Stimulated activated naive CD4-positive, alpha-beta T cell (primary cell): ENCODE measurements at places on chromosomes 6 and 20.

- no peak for DNase-seq
Observed at GRCh38 chr20:9775176-9775575, 63.7 kb downstream of the PAK5 start.

DNA sequence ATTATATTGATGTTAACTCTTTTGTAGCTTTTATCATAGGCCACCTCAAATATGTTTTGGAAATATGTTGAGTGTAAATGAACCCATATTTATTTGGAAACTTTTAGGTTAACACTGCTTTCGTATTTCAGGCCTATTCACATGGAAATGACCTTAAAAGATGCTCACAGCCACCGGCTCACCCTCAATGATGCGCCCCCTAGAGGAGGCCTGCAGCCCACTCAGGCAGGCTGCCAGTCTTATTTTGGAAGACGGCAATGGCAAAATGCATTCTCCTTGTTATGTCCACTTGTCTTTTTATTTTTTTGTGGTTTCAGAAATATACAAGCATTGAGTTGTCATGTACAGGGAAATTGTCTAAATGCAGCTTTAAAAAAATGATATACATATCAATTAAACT is 869.7 kb downstream of the PHF3 start:
- DNase-seq: no peak

DNA sequence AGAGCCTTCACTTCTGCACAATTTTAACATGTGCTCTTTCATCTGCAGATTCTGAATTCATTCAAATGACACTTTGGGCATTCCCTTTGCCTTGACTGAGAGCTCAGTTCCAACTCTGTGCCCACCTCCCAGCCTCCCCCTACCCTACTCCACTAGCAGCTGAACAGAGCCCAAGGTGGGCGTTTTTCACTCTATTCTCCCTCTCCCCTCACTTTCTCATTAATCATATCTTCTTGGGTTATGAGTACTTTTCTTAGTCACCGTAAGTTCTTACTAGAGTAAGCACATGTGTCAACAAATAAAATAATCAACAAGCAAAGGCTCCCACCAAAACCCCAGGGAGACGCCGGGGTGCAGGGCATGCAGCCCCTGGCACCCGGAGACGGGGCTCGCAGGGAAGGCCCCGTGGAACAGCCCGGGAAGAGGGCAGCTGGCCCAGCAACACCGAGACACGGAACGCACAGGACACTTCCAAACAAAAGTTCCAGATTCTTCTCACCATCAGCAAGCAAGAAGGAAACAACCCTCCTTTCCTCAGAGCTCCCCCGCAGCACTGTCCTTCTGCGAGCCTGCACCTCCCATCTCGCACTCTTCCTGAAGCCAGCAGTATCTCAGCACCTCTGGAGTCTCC is 34.1 kb downstream of the TAF4 start:
- DNase-seq: no peak

- peak; percentile 41 for DNase-seq
Observed at GRCh38 chr20:45290677-45291355, 15.8 kb upstream of the RBPJL start.

- DNase-seq: no peak
Observed at GRCh38 chr6:92289831-92290230, 1129.5 kb downstream of the EPHA7 start.

GRCh38 chr6:137013738-137014602 is 30.8 kb downstream of the IL20RA start:
- DNase-seq: no peak

DNA sequence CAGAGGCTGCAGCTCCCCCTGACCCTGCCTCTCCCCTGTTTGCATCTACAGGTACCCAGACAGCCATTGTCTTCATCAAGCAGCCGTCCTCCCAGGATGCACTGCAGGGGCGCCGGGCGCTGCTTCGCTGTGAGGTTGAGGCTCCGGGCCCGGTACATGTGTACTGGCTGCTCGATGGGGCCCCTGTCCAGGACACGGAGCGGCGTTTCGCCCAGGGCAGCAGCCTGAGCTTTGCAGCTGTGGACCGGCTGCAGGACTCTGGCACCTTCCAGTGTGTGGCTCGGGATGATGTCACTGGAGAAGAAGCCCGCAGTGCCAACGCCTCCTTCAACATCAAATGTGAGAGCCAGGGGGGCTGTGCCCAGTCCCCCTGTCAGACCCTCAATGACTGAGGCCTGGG is 42.1 kb upstream of the SRF start:
- no peak for DNase-seq

DNA sequence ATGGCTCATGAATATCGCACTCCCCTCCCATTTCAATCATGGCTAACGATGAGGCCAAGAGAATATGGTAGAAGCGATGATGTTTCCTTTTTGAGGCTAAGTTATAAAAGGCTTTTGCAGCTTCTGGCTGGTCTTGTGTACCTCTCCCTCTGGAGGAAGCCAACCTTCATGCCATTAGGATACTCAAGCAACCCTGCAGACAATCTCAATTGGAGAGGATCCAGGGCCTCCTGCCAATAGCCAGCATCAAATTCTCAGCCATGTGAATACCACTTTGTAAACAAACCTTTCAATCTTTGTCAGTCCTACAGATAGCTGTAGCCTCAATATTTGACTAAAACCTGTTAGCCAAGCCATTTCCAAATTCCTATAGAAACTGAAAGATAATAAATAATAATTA is 738.4 kb downstream of the KIF16B start:
- no peak for DNase-seq

DNA sequence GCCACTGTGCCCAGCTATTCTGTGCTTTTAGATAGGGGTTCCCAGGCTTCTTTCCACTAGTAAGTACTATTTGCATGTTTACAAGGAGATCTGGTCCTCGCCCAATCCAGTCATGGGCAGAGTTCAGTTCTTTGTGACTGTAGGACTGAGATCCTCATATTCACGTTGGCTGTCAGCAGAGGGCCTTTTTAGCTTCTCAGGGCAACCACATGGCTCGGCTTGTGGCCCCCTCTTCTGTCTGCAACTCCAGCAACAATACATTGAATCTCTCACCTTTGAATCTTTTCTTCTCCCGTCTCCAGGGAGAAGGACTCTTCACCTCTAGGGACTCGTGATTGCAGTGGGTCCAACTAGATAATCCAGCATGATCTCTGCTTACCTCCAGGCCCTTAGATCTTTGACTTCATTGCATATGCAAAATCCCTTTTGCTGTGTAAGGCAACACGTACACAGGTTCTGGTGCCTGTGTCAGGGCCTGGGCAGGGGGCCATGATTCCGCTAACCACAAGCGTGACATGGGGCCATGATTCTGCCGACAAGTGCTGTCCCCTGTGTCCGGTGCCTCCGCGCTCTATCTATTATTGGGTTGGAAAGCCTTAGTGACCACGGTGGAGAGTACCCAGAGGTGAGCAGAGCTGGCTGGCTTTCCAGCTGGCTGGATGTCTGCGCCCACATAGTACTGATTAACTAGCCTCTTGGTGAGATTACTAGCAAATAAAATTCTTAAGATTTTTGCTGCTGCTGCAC is 5.1 kb downstream of the CCR6 start:
- no peak for DNase-seq

GRCh38 chr6:99187429-99187828 is 162.0 kb downstream of the FAXC start:
- no peak for DNase-seq

- DNase-seq: peak; percentile 6
Observed at GRCh38 chr20:17568972-17569521, 828 bp upstream of the DSTN start.

GRCh38 chr6:159098636-159099106 is 53.9 kb upstream of the TAGAP start:
- DNase-seq: peak; percentile 84

- no peak for DNase-seq
Observed at GRCh38 chr6:147821295-147821897, 312.9 kb downstream of the SAMD5 start.

DNA sequence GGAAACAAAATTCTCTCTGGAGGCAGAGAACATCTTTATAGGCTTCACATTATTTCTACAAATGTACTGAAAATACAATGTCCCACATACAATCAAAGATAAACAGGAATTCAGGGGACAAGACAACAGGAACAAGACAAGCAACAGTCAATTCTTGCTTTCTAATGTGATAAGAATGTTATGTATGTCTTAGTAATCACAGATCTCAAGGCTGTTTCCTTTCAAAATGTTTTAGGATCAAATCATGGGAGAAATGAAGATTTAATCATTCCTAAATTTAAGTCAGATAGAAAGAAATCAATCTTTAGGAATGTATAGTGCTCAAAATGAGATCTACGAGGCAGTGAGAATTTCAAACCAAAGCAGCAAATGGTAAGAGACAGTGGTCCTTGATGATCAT is 32.1 kb downstream of the NEDD9 start:
- no peak for DNase-seq

DNA sequence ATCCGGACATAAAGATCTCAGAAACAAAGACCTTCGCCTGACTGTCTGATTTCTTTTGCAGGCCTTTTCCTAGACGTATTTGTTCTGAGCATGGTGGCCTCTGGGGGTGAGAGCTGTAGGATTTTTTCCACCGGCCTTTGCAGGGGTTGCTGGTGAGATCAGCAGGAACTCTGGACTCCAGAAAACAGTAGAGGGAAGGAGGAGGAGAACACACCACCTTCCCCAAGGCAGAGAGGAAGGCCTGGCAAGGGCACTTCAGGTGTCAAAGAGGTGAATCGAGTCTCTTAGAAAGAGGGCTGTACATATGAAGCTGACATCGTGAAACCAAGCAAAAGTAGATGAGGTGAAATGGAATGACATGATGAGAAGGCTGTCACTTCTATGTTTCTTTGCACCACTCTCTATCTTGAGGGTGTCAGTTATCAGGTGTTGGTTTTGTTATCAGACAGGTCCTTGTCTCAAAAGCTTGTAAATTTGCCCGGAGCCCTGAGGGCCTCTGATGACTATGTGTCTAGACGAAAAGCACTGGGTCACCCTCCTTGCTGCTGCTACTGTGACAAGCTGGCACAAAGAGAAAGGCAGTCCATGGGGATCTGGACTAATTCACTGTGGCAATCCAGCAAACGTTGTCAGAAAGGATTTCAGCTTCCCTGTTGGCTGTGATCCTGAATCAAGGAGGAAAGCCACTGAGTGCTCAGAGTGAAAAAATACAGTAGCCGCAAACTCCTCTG is 91.3 kb upstream of the MAP3K7 start:
- no peak for DNase-seq

- DNase-seq: no peak
Observed at GRCh38 chr20:15977026-15977425, 596.2 kb downstream of the KIF16B start.

DNA sequence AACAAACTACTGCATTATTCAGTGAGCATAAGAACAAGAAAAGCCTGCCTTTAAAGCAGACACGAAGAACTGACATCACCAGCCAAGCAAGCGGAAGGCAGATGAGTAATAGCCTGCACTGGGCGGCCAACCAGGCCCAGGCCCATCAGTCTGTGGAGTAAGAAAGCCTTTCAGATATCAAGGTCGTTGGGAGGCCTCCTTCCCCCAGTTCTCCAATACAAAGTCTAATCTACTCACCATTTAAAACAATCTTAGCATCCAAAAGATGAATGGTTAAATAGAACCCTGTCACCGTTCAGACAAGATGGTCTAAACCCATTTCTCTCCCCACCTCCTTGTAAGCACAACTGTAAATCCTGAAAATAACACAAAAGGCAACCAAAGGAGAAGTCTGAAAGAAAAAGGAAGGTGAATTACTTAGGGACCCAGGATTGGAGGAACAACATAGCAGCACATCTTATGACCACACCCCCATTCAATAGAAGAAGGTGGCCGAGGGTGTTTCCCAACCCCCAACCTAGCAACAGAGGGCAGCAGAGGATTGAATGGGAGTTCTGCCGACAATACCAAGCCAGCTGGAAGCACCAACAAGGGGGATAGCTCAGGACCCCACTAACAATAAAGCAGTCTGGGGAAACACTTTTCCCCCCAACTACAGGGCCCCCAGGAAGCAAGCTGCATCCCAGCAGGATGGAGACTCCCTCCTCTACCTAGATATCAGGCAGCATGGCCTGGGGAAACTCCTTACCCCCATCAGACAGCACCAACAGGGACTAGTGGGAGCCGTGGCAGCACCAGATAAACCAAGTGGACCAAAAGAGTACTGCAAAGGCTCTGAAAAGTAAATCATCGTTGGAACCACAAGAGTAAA is 67.9 kb downstream of the ZHX3 start:
- no peak for DNase-seq

DNA sequence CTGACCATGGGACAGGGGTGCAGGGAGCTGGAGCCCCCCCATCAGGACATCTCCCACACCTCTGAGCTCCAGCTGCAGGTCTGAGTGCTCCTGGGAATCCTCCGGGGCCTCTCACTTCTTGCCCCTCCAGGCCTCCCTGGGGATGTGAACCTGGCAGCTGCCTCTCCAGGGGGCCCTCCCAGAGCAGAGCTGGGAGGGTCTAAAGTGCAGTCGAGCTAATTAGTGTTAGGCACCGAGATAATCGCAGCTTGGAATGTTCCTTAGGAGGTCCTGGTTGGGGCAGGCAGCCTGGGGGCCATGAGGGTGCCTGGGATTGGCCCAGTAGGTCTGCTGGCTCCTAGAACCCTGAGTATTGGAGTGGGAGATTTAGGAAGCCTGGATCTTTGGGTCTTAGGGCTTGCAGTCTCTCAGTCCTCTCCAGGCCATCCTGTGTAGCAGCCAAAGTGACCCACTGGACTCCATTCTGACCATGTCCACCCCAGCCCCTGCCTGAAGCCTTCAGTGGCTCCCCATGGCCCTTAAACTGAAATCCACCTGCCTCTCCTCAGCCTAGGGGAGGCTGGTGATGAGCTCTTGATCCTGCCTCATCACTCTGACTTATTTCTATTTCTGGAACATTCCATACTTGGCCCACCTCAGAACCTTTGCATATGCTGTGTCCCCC is 26.0 kb downstream of the CEBPB start:
- DNase-seq: no peak

- peak; percentile 63 for DNase-seq
Observed at GRCh38 chr6:11714116-11714797, 64.3 kb downstream of the ADTRP start.

DNA sequence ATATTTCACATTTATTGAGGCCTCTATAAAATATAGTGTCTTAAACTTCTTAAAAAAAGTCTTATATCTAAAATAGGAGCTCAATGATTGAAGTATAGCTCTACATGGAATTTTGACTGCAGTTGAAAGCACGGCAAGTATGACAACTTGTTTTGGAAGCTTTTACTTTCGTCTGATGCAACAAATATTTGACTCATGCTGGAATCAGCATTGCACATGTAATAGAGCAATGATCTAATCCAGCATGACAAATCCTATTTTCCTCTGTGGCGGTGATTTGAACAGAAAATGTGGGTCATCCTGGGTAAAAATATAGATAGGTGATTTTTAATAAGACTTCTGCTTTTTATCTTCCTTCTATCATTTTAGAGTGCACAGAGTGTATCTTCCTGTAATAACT is 111.6 kb downstream of the TINAG start:
- no peak for DNase-seq

DNA sequence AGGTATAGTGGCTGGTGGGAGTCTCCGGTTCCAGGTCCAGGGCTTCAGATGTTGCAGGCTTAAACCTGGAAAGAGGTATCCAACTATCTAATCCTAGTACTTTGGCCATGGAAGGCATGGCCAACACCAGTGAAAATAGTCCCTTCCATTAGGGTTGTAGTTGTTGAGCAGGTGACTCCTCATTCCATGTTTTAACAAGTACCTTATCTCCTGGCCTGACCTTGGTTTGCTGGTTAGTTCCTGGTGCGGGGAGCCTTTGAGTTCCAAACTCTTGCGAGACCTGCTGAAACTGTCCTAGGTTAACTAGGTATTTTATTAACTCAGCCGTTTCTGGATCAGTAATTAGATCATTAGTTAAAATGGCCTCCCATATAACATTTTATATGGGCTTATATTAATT is 165.1 kb upstream of the PROKR2 start:
- DNase-seq: no peak
